CD4-positive, alpha-beta memory T cell (primary cell): ENCODE measurements at places on chromosomes 7 and 10. TPM values are rescaled to one million over a fixed set of nuclear protein-coding genes. Genes with fewer than 3 reads are reported as not detected.

The CCDC3 gene
- not detected for polyA plus RNA-seq

DNA sequence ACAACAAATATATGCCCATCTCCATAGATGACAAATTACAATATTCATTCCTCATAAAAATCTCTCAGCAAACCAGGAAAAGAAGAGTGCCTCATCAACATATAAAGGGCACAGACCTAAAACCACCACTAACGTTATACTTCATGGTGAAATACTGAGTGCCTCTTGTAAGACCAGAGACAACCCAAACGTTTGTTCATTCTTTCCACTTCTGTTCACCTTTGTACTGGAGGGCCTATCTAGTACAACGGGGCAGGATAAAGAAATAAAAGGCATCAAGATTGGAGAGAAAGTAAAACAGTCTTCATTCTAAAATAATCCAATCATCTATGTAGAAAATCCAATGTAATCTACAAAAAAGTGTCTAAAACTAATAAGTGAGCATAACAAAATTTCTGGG, 79.1 kb downstream of the LARP4B start:
- DNase-seq = no peak

GRCh38 chr7:111242141-111242755, 151.3 kb downstream of the LRRN3 start:
- DNase-seq = no peak

DNA sequence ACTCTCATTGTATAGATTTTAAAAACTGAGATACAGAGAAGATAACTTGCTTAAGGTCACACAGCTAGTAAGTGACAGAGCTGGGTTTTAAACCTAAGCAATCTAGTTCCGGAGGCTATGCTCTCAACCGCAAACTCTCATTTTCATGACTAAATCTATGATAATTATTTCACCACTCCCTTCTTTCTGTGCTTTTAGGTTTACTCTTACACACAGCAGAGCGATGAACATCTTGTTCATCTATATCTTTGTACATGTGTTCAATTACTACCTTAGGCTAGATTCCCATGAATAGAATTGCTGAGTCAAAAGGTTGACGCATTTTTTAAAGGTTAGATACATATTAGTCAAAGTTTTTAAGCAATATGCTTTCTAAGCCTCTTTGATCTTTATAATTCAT, 154.8 kb downstream of the CHN2 start:
- no peak for DNase-seq

GRCh38 chr10:35448687-35449662, 112.7 kb downstream of the CCNY start:
- no peak for DNase-seq

GRCh38 chr10:88281592-88282347, 301.3 kb downstream of the RNLS start:
- DNase-seq = no peak

DNA sequence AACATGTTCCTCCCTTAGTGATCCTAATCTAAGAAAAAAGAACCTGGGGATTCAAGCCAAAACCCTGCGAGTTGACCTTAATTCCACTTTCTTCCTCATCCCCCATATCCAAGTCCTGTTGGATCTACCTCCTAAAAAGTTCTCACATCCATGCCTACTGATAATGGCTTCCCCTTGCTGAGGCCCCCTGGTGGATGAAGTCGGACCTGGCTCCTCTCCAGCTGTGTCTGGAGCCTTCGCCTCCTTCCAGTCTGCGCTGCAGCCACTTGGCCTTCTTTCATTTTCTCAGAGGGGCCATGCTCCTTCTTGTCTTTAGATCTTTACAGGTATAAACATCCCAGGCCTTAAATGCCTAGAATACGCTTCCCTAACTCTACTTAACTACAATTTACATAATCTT, 8.1 kb downstream of the PDE1C start:
- DNase-seq = no peak

The AS3MT gene
- not detected for polyA plus RNA-seq

- no peak for DNase-seq
Measured at GRCh38 chr10:50395851-50396250, 144.5 kb upstream of the ASAH2 start.

DNA sequence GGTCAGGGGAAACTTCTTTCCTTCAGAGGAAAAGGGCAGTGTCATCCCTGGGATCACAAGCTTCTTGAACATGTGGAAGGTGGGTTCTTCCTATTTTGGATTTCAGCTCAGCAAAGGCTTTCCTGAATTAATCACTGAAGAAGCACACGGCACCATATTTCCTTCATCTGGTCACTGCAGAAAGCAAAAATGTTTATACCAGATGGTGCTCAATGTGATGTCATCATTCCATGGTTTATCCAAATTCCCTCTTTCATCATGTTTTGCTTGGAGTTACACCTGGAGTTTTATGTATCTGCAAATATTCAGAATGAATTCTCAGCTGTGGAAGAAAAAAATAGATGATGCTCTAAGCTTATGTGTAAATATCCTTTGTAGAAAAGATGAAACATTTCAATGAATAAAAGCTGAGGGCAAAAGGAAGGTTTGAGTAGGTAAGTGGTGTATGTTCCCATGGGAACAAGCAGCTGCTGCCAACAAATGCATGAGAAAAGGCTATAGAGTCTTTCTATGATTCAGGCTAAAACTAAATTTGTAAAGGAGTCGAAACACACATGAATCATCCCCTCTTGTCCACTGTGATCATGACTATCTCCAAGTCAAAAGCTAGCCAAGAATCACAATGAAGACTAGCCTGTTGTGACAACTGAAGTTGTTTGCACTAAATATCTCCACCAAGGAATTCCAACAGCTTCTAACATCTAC, 26.9 kb upstream of the BPGM start:
- DNase-seq = no peak

DNA sequence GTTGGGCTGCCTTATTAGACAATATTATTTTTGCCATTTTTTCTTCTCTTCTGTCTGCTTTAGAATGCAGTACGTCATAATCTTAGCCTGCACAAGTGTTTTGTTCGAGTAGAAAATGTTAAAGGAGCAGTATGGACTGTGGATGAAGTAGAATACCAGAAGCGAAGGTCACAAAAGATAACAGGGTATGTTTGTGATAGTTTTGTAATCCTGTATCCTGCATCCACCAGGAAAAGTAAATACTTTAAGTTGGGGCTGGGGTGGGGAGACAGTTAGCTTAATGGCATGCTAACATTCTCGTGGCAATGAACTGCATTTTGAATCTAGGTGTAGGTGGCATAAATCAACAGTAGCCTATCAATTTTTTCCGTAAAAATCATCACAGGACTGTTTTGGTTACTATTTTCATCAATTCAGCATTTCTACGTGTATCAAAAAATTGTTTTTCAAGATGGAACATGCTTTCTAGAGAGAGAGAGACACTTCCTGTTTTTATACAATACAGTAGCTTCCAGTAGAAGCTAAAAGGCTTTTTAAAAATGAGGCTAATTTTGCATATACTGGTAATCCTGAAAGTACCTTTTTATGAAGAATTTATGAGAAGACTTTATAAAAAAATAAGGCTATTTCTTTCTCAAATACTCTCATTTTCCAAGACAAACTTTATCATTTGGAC, 247.5 kb downstream of the FOXP2 start:
- no peak for DNase-seq

The ST8SIA6 gene
- 0.30 TPM for polyA plus RNA-seq

The PNLIP gene
- not detected for polyA plus RNA-seq

- no peak for DNase-seq
Measured at GRCh38 chr7:29619848-29620555, 56.4 kb downstream of the PRR15 start.

- DNase-seq = no peak
Measured at GRCh38 chr7:33411020-33411419, 281.7 kb downstream of the BBS9 start.

GRCh38 chr10:52064084-52064845, 249.8 kb upstream of the DKK1 start:
- DNase-seq = no peak

DNA sequence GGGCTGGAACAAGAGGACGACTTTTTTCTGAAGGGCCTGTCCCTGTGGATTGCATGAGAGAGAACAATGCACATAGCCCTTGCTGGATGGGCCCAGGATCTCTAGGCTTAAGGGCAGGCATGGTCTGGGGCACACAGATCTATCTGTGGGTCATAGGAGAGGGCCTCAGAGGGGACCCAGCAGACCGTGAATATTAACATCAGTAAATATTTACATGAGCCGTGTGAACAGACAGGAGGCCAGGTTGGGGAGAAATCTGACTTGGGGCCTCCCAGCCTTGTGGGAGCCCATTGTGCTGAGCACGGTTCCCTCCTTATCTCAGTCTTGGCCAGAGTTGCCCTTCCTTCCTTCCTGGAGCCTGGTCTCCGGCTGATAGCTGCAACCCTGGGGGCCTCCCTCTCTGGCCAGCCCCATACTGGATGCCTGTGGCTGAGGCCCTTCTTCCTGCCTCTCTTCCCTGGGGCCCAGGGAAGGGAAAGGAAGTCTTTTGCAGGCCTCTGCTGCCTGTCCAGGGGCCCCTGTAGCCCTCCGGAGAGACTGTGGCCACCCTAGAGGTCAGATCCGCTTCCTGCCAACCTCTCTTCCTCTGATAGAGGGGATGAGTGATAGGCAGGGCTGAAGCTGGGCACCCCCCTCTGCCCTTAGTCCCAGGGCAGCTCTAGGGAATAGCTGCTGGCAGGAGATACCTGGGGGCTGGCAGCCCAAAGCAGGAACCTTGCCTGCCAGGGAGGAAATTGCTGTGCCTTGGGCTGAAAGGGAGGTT, 44.5 kb upstream of the TRIM8 start:
- DNase-seq = no peak

DNA sequence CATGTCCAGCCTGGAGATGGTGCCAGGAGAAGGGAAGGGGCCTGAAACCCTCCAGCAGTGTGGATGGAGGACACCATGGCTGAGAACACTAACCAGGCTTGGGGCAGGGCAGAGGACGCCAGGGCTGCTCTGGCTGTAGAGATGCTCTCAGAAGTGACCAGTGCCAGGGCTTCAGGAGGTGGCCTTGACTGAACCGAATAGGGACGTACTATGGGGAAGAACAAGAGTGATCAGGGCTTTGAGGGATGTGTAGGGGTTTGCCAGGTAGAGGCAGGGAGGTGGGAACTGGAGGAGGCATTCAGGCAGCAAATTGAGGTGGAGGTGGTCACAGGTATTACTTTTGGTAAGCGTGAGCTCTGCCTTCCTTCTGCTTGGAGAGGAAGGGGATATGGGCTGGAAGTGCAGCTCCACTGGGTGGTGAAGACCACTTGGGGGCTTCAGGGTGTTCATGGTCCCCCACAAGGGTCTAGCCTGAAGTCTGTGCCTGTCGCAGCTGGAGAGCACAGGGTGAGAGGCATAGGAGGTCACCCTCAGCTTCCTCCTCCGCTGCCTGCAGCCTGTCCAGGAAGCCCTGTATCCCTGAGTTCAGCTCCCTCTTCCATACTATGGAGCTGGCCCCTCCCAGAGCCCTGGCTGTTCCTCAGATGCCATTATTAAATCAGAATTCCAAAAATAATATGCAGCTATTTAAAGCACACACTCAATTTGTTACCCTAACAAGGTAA, 27.8 kb downstream of the ADCY1 start:
- no peak for DNase-seq

The TRPV5 gene
- polyA plus RNA-seq = not detected

- no peak for DNase-seq
Measured at GRCh38 chr10:127302343-127302742, 106.0 kb upstream of the INSYN2A start.

GRCh38 chr7:92916770-92917224, 80.4 kb upstream of the CDK6 start:
- DNase-seq = no peak

- no peak for DNase-seq
Measured at GRCh38 chr10:132865851-132866600, 76.3 kb downstream of the CFAP46 start.

DNA sequence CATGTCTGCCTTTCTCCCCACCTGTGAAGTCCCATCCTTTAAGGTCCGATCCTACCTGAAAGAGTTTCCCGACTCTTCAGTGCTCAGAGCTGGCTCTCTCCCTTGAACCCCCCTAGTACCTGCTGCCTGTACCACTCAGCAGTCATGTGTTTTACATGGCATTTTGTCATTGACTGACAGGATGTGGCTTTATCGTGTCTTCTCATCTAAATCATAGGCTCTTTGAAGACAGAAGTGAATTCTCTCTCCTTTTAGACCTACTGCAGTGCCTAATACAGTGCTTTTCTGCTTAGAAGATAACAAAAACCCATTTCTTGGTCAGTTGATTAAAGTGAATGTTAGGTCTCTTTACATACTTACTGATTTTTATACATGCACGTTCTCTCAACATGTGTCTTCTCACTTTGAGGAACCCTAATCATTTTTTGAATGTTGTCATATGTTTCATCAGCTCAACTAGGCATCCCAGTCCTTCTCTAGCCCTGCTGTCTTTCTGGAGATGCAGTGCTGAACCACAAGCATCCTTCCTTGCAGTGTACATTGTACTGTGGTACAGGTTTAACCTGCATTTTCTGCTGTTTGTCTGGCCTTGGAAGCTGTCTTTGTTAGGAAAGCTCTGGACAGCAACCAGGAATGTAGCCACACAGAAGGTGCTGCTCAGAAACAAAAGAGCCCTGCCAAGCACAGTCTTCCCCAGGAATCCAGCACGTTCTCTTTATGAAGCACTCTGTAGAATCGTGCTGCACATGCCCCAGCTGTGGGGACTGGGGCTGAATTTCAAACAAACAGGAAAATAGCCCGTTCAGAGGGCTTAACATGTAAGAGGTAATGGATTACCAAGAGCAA, 28.1 kb upstream of the LRRC4 start:
- DNase-seq = no peak

The ZNF239 gene
- 1.6 TPM for polyA plus RNA-seq

The NUTM2B gene
- polyA plus RNA-seq = 0.14 TPM

GRCh38 chr7:28208506-28208905, 27.9 kb upstream of the JAZF1 start:
- no peak for DNase-seq

DNA sequence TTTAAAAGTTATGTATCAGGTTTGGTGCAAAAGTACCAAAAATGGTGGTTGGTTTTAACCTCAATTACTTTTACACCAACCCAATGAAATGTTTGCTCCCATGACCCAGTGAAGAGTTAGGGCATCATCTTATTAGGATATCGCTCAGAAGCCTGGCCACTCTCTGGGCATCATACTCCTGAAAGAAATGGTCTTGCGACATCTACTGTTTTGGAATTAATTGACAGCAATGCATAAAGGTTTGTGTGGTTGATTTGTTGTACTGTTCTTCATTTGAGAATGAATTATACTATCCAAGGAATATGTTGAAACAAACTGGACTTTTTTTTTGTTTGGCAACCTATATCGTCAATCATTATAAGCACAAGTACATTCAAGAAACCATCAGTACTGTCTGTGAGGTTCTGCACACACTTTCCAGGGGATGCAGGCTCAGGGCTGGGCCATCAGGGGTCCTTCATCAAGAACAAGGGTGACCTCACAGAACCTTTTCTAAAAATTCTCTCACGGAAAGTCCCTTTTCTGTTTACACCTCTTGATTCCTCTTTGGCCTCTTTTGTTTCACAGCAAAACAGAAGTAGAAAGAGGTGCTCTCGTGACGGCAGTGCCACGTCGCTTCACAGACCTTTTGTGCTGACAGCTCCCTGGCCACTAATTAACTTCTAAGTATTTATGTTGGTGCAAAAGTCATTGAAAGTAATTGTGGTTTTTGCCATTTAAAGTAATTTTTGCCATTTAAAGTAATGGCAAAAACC, 117.2 kb upstream of the KLF6 start:
- DNase-seq = peak; percentile 63

GRCh38 chr7:116522247-116522646, 2.6 kb upstream of the CAV1 start:
- no peak for DNase-seq

The PLXNA4 gene
- polyA plus RNA-seq = 0.94 TPM

- DNase-seq = no peak
Measured at GRCh38 chr10:32149252-32149955, 93.2 kb upstream of the KIF5B start.

GRCh38 chr7:54728411-54728810, 30.6 kb downstream of the SEC61G start:
- no peak for DNase-seq

- no peak for DNase-seq
Measured at GRCh38 chr10:10977226-10977956, 40.3 kb upstream of the CELF2 start.

The TEX47 gene
- polyA plus RNA-seq = not detected
